ENCODE measurements at places on chromosomes 5 and 9.

GRCh38 chr5:144465441-144465840 lies 294.8 kb downstream of the KCTD16 start:
- DNase-seq = no peak

DNA sequence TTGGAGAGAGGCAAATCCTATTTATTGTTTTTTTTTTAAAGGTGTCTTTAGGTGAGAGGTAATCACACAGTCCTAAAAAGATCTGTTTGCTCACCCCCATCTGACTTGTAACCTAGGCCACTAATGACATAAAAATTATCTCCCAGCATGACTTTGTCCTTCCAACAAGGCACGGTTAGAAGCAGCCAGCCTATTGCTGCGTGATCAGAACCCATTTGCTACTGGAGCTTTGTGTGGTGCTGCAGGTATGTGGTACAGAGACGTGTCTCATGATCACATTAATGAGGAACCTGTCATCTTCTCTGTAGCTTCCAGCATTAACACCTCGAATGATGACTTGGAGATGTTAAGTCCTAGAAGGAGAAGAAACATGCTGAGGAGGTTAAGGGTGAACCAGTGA lies 555.8 kb upstream of the TLE4 start:
- DNase-seq = no peak

- peak; percentile 13 for DNase-seq
Measured at GRCh38 chr9:115944166-115944948, 209.2 kb upstream of the PAPPA start.

DNA sequence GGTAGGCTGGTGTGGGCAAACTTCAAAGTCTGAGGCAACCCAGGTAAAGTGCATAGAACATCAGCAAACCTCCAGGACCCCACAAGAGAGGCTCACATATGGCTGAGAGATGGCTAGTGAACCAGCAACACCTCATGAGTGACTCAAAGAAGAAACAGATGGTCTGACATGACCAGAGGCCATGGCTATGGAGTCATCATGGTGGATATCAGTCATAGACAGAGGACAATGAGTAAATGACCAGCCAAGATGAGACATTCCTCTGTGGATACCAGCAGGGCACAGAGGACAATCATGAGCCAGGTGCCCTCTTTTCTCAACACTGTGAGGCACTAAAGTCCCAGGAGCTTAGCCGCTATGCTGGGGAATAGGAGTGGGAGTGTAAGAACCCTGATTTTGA lies 180.8 kb downstream of the RASEF start:
- no peak for DNase-seq

DNA sequence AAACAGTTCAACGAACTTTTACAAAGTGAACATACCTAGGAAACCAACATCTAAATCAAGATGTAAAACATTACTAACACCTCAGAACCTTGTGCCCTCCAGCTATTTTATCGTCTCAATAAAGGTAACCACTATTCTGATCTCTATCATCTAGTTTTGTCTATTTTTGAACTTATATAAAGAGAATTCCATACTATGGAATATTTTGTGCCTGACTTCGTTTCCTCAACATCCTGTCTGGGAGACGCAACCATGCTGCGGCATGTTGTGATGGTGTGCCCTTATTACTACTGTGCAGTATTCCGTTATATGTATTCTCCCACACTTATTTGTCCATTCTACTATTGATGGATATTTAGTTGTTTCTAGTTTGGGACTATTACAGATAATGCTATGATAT lies 99.2 kb downstream of the NR6A1 start:
- DNase-seq = no peak

DNA sequence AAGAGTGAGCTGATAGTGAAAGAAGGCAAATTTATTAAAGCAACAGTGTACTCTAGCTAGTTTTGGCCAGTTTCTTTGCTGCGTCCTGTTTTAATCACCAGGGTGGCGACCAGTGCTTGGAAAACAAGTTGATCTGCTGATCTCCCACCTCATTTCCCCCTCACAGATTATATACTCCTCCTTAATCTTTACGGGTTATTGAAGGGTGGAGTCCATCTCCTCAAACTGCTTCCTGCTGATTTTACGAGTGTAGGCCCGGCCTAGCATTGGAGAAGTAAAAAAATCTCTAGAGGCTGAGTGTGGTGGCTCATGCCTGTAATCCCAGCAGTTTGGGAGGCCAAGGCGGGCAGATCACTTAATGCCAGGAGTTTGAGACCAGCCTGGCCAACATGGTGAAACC lies 14.0 kb upstream of the CFAP95 start:
- DNase-seq = no peak

DNA sequence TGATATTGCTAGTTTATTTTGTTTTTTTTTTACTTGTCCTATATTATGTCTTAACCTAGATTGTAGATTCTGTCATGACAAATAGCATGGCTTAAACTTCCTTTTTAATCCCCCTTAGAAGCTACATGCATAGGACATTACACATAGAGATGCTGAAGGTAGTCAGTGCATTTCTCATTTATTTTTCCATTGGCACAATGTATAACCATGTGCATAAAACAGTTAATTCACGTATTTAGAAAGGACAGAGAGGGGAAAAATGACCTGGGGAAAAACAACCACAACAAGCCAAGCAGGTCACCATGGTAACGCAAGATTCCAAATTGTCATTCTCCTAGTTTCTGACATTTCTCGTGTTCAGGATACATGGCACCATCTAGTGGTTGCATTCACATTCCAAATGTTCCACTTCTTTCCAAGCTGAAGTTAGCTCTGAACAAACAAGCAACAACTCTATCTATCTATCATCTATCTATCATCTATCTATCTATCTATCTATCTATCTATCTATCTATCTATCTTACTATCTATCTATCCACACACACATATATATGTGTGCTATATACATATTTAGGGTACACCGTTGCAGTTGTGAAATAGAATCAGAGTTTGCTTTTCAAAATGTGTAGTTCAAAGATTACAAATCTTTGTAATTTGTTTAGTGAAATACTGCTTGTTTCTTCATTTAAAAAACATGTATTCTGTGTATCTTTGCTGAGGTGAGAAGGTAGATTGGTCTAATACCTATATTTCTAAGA lies 487.2 kb upstream of the ST8SIA4 start:
- peak; percentile 39 for DNase-seq

GRCh38 chr5:87136733-87137132 lies 130.9 kb upstream of the RASA1 start:
- DNase-seq = no peak

- DNase-seq = no peak
Measured at GRCh38 chr5:79567926-79568549, 44.2 kb upstream of the TENT2 start.

DNA sequence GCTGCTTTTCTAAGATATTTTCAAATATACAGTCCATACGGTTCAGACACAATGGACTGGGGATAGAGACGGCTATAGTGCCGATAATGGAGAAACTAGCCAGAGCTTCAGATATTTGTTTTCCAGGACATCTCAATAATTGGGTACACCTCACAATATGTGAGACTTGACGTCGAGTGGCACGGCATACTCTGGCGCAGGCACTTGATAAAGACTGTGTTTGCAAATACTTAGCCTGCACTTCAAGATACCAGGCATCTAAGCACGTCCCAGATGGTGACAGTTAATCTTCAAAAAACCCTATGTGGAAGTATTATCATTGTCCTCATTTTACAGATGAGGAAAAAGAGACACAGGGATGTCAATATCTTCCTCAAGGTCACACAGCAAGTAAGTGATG lies 48.5 kb downstream of the SEMA5A start:
- no peak for DNase-seq

GRCh38 chr9:97830884-97831829 lies 21.9 kb upstream of the FOXE1 start:
- no peak for DNase-seq

GRCh38 chr9:137221095-137221505 lies 940 bp downstream of the RNF208 start:
- DNase-seq = no peak

GRCh38 chr9:38670542-38671371 lies 49.2 kb downstream of the FAM240B start:
- no peak for DNase-seq

GRCh38 chr9:17017931-17018491 lies 116.8 kb upstream of the CNTLN start:
- DNase-seq = no peak

DNA sequence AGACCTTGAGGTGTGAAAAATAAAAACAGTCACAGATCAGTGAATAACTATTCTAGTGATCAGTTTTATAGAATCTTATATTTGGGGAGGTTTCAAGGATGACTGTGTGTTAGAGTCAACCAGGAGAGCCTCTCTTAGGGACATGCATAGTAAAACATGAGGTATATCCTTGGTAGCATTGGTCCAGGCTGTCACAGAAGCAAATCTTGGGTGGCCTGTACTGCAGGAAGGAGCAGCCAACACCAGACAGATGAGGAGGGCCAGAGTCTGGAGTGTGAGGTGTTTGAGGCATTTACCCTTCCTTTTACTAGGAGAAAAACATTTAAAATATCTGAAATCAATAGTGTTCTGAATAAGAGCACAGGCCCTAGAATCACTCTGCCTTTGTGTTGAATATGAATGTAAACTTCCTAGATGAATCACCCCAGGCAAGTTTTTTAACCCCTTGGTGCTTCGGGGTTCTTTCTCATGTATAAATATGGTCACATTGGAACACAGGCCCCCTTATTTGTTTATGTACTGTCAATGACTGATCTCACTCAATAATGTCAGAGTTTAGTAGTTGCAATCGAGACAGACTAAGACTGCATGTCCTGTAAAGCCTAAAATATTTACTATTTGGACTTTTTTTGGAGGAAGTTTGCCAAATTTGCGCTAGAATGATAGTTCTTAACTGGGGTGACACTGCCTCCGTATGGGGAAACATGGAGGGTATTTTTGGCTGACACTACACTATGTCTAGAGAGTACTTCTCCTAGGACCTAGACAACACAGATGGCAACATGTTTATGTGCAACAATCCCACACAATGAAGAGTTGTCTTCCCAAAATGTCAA lies 416.5 kb upstream of the POU5F2 start:
- DNase-seq = no peak

DNA sequence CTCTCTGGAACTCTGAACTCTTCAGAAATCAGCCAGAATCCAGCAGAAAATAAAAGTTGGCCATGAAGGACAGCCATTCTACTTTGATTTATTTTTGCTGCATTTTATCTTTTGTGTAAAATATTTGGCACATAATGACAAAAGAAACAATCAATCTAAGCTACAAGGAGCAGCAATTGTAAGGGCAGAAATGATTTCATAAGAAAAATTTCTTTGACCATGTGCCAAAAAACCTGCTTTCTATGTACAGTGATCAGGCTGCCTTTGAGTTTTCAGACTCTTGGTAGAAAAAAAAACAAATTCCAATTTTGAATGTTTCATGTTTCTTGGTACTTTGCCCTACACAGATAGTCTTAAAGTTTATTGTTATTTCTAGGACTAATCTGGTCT lies 69.8 kb upstream of the SLC1A3 start:
- no peak for DNase-seq

GRCh38 chr5:141172381-141173204 lies at the start of gene PCDHB7:
Gene PCDHB7, plus strand, starts transcription at chr5:141172644. Its CDS starts 192 bp downstream, at chr5:141172836.
- DNase-seq = no peak

DNA sequence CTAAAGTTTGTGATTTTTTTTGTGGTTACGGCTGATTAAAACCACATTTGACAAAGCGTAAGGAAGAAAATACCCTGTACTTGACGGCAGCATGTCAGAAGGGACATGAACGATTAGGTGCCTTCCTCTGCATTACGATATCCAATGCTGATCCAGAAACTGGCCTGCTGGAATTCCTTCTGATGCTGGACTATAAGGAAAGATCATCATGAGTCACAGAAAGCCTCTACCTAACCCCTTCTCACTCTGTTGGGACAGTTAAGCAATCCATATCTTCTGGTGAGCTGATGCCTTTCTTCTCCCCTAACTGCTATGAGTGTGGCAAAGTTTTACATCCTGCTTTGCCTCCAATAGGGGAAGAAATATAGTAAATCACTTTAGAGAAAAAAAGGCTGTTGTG lies 78.4 kb upstream of the PAPPA start:
- no peak for DNase-seq

GRCh38 chr9:70020217-70020616 lies 23.4 kb upstream of the MAMDC2 start:
- peak; percentile 1 for DNase-seq

DNA sequence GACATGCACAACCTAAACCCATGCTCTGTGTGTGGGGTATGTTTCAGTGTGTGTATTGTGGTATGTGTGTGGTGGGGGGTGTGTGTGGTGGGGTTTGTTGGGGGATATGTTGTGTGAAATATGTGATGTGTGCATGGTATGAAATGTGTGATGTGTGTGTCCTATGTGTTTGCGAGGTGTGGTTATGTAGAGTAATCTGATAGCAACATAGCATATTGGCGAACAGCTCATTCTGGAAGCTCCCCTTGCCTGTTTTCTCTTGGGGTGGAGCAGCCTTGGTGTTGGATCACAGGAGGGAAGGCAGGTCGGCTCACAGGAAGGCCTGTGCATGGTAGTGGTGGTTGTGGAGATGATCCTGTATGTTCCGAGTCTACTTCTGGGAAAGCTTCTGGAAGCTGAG lies 35.4 kb upstream of the PHF2 start:
- no peak for DNase-seq

DNA sequence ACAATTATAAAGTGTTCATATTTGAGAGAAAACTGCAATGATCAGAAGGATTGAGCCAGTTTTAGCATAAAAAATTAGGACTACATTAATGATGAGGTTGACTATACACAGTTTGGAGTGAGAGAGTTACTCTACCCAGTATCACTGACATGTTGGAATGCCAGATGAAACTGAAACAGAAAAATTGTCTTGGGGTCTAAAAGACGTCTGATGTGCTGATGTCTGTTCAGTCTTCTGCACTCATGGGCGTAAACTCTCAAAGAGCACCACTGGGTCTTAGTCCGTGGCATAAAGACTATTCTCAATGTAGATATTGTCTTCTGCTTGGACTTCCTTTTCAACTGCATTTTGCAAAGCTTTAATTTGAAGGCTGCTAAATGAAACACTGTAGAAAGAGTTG lies 29.5 kb downstream of the HAVCR1 start:
- DNase-seq = no peak

DNA sequence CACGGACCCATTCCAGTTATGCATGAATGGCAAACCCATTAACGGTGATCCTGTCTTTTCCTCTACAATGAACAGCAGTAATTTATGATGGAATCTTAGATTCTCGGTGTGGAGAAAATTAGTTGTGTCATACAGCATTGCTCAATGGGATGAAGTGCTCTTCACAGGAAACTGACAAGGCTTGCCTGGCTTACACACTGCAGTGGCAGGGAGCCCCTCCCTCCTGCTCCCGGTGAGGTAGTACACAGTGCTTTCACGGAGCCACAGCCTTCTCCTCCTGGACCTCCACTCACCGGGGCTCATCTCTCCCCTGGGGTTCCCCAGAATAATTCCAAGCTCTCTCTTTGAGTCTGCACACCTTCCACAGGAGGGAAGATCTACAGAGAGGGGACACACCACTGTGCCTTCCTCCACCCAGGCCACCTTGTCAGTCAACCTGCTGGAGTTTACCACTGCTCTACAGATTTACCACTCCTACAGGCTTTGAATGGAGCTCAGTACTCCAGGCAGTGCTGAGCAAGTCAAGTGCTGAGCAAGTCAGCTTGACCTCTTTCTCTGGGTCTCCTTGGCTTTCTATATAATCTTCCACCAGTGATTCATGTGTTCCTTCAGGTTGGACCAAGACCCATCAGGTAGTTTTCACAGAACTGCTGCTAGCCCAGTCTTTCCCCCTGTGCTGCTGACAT lies 59.1 kb upstream of the TBC1D2 start:
- no peak for DNase-seq
